ENCODE measurements at places on chromosomes 16 and 17.

GRCh38 chr17:76166168-76166567 is 25.1 kb upstream of the FOXJ1 start:
- DNase-seq, result no peak

GRCh38 chr17:69390795-69391501 is 23.5 kb upstream of the MAP2K6 start:
- no peak for DNase-seq

- DNase-seq, result no peak
Observed at GRCh38 chr16:51440131-51440889, 289.2 kb upstream of the SALL1 start.

DNA sequence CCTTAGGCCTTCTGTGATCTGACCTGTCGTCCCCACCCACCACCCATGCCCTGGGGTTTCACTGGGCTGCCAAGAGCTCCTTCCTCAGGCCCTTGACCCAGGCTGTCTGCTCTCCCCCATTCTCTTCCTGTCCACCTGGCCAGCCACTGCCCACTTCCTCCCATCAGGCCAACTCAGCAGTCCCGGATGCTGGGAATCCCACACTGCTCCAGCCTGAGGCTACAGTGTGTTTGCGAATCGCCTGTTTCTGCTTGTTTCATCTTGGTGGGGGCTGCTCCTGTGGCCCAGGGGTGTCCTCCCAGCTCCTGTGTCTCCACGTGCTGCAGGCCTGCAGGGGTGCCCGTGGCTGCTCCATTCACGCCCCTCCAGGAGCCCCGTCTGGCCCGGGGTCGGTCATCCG is 839 bp upstream of the METRN start:
- no peak for DNase-seq

DNA sequence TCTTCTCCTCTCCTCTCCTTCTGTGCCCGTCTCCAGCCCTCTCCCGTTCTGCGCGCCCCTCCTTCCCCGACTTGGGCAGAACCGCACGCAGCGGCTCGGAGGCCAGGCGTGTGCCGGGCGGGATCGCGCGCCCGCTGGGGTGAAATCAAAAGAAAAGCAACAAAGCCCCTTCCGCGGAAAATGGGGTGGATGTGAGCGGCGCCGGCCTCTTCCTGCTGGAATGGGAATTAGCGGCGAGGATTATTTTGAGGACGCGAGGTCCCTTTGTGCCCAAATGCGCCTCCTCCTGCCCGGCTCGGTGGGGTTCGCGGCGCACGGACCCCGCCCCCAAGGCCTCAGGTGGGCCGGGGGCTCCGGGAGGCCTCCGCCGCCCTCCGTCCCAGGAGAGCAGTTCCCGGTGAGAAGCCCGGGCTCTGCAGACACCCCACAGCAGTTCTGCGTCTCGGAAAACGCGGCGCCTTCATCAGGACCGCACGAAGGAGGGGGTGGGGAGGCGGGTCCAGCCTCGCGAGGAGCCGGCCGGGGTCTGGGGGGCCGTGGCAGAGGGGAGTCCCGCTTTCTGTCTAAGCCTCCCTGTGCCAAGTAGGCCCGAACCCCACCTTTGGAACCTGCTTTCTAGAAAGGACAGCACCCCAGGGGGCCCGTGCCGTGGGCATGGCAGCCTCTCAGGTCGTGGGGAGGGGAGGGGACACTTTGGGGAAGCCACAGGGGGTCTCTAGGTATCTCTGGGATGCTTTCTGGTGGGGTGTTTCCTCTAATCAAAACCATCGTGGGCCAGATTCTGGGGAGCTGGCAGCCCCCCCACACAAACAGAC is 91.0 kb upstream of the CBX4 start:
- no peak for DNase-seq

DNA sequence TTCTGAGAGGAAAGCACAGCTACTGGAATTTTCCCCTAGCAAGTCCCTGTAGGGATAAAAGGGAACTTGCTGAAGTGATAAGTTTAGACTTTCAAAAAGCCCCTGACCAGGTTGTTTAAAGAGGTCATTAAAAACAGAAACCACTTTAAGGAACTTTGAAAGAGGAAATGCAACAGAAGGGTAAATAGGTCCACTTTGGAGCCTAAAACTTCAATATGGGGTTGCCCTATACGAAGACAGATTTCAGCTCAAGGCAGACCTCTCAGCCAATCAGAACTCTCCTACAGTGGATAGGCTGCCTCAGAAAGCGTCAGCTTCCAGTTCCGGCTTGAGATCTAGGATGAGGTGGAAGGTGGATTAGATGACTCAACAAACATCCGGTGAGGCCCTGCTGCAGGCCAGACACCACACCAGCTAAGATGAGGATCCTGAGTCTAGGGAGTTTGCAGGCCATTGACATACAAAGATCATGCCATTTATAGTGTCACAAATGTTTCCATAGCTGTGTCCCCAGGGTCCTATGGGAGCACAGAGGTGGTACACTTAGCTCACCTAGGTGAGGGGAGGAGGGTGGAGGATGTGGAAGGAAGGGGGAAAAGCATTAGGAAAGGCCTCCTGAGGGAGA is 7.9 kb upstream of the MFSD6L start:
- no peak for DNase-seq

DNA sequence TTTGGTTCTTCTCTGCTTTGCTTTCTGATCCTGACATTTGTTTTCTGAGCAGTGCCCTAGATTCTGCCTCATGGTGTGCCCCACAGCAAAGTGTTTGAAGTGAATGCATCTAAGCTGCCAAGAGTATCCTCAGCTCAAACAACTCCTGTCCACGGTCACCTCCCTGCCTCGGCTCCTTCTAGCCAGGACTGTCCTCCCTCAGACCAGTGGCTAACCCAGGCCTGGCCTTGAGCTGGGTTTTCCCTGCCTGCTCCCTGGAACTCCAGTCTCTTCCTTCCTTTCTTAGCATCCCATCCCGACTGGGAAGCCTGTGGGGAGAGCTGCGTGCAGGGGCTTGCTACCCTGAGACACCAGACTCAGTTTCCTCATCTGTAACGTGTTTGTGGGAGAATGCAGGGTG is 256.5 kb downstream of the GSG1L start:
- no peak for DNase-seq

- no peak for DNase-seq
Observed at GRCh38 chr17:69388822-69389442, 25.6 kb upstream of the MAP2K6 start.

- DNase-seq, result peak; percentile 83
Observed at GRCh38 chr17:27540318-27541101, 84.3 kb downstream of the KSR1 start.

GRCh38 chr17:50311112-50311460 is 34.8 kb upstream of the XYLT2 start:
- DNase-seq, result no peak

DNA sequence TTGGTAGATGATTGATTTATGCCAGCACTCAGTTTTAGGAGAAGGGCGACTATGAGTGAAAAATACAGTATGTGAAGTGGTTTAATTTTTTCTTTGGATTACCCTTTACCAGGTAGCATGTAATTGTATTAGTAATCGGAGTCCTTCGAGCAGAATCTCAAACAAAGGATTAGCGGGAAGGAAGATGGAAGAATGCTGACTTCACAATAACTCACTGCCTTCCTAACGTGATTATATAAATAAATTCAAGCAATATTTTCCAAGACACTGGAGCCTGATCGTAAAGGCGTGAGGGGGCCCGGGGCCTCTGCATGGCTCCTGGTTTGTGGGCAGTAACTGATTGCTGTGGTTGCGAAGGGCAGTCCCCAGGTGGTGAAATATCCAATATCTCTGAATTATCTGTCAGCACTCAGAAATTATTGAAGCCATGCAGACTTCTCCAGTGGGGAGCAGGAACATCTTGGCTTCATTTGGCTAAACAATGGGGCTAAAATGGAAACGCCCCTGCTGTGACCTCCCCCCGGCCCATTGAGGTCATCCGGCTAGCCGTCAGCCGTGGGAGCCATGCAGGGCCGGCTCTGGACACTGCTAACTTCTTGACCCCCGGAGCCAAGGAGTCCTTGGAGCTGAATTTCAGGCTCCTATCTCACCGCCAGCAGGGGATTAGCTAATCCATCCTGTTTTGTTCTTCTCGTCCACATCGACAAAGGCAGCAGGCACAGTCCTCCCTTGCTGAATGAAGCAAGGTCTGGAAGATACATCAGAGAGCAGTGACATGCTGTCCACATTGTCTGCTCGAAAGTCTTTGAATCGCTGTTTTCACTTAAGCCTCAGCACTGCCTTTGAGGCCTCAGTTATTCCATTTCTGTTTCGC is 295.9 kb upstream of the N4BP1 start:
- no peak for DNase-seq

GRCh38 chr17:21001111-21001812 is 41.5 kb downstream of the USP22 start:
- peak; percentile 18 for DNase-seq

GRCh38 chr16:5490499-5490898 is 392.9 kb upstream of the EEF2KMT start:
- DNase-seq, result peak; percentile 65
